ENCODE measurements at places on chromosomes 6 and 20. TPM values are rescaled to one million over a fixed set of nuclear protein-coding genes. Genes with fewer than 3 reads are reported as not detected.

The SRMS gene
- not detected for total RNA-seq

The DZANK1 gene
- 1.5 TPM for total RNA-seq

The TMX4 gene
- total RNA-seq, result 24.4 TPM

The AGER gene
- total RNA-seq, result 4.9 TPM

The ALDH5A1 gene
- 7.2 TPM for total RNA-seq

The PARD6B gene
- total RNA-seq, result 2.2 TPM

The MEI4 gene
- total RNA-seq, result not detected

The OR2H1 gene
- not detected for total RNA-seq

The C6orf132 gene
- total RNA-seq, result 0.75 TPM

The PRICKLE4 gene
- 3.6 TPM for total RNA-seq

The AGPAT1 gene
- 77.2 TPM for total RNA-seq

The DEFB124 gene
- total RNA-seq, result not detected

DNA sequence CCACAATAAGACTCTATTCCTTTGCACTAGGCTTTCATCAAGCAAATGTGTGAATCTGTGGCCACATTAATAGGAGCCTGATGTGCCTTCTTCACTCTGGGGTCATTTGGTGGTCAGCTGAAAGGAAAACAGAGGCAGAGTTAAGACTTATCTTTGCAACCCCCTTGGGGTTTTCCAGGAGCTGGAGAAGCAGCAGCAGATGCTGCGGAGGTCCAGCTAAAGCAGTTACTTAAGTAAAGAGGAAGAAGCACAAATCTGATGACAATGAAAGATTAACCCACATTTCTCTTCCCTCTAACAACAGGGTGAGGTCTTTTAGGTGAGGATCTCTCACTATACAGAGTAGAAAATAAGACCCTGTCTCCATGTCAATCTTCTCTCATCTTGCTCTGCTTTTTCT, 45.4 kb upstream of the QKI start:
- DNase-seq, result no peak

DNA sequence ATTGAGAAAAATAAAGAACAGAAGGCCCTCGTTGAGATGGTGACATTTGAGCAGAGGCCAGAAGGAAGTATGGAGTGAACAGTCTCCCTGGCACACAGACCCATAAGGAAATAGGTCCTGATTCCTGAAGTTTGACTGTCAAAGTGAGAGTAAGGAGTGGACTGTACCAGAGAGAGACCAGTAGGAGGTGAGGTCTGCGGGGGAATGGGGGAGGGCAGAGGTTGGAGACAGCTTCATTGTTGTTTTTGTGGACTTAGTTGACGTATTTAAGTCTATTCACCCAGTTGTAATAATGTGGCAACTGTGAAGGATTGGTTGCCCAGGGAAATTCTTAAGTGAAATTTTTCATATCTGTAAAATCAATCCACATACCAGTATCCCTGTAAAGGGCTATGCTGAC, 110.7 kb downstream of the TFAP2B start:
- DNase-seq, result no peak

DNA sequence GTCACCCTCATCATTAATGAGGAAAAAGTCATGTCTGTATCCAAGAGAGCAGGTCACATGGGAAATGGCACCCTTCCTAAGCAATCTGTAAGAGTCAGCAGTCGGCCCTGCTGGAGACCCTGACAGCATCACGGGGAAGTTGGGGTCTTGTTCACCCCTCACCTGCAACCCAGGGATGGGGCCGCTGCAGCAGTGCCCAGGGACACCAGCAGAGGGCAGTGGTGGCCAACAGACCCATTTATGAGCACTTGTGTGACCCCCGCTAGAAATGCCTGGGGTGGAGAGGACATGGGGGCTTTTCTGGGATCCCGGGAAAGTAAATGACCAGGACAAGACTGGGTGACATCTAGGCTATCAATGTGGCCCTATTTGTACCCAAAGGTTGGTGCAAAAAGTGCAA, 35.9 kb downstream of the ANKRD60 start:
- no peak for DNase-seq

DNA sequence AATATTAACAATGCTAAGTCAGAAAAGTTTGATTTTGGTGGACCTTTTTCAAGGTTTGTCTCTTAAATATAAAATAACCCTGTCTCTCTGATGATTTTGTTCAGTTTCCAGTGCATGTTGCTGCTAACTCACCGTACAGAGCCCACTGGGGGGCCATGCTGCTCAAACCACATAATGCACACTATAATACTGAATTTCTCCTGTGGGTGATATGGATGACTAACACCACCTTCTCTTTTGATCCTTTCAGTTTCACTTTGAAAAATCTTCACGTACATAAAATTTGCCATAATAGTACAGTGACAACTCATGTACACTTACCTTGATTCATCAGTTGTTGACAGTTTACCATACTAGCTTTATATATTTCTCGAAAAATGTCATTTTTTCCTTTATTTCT, 506.6 kb upstream of the MAN1A1 start:
- no peak for DNase-seq

DNA sequence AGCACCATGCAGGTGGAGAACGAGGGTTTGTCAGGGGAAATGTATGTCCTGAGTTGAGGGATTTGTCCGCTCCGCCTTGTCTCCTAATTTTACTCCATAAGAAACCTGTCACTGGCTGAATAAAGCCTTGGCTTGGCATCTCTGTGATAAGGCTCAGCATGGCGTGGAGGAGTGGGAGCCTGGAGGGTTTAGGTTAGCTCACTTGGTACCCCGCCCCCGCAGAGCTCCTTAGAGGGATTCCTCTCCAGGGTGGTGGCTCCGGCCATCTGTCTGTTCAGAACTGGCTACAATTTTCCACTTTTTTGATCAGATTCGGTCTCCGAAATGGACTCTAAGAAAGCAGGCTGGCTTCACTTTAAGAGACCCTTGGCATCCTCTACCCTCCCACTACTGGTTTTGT, 192.2 kb upstream of the SYNDIG1 start:
- no peak for DNase-seq

GRCh38 chr6:5305968-5306626, 44.8 kb downstream of the FARS2 start:
- DNase-seq, result no peak

DNA sequence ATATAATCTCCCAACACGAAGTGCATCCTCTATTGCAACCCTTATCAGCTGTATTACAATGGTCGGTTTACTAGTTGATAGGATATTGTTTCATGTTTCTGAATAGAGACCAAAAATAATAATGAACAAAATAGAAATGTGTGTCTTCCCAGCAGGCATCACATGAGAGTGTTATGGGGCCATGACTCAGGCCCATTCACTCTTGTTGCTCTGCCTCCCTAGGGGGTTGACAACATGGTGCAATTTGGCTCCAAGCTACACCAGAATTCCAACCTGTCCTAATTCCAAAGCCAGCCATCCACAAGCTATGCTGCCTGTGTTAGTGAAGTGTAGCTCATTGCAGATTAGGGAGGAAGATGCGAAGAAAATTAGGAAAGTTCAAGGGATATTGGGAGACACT, 13.1 kb upstream of the SAYSD1 start:
- no peak for DNase-seq

DNA sequence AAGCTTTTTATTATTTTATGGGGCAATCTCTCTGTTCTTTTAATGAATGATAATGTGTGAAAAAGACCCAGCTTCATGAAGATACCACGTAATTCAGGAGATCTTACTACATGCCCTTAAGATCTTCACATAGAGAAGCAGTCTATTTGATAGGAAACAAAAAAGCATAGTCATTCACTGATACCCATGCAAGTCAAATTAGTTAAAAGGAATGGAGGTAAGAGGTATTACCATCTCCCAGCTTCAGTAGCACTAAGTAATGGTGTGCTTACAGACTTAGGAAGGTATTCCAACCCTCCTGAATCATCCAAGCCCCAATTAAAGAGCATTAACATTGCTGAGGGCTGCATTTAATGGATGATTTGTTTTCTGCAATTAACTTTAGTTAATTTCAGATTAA, 364.7 kb downstream of the SYNE1 start:
- no peak for DNase-seq

DNA sequence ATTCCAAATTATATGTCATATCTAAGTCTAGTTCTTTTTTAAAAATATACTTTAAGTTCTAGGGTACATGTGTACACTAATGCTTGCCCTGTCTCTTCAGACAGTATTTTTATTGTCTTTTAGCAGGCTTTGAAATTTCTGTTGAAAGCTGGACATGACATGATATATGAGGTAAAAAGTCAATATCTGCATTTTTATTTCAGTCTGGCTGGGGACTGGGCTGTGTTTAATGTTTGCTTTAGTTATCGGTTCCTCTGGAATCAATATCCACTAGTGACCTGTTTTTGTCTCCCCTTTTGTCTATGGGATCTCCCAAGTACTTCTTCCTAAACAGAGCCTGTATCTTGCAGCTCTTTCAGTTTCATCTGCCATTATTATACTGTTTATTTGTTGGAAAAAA, 786.2 kb upstream of the GJE1 start:
- no peak for DNase-seq

DNA sequence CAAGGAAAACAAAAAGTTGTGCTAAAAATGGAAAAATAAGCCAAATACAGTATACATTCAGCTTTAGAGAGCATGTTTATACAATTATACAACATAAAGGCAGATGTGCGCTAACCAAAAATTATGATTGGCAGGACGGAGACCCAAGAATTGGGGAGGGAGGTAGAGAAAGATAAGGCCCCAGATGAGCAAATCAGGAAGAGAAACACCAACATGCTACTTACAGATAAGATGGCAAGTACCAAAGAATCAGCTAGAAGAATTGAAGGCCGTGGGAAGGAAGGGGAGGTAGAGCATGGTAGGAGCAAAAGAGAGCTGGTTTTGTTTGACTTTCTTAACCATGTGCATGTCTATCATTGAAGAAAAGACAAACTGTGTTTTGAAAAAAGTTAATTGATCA, 45.4 kb downstream of the PRND start:
- DNase-seq, result no peak

GRCh38 chr6:603265-603664, 53.6 kb downstream of the HUS1B start:
- no peak for DNase-seq

DNA sequence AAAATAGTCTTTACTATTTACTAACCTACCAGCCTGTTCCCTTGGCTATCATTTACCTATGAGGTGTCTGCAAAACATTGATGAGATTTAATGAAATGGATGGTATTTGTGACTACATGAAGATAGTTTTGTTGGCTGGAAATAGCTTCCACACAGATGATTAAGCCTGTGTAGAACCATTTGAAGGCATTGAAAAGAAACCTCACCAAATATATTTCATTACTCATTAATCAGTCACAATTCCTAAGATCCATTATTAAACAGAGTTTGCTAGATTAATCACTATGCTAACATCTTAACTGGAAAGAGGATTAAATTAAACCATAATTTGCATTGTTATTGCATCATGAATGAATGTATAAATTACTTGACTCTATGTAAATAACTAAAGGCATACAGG, 560.3 kb downstream of the BMP2 start:
- DNase-seq, result no peak

DNA sequence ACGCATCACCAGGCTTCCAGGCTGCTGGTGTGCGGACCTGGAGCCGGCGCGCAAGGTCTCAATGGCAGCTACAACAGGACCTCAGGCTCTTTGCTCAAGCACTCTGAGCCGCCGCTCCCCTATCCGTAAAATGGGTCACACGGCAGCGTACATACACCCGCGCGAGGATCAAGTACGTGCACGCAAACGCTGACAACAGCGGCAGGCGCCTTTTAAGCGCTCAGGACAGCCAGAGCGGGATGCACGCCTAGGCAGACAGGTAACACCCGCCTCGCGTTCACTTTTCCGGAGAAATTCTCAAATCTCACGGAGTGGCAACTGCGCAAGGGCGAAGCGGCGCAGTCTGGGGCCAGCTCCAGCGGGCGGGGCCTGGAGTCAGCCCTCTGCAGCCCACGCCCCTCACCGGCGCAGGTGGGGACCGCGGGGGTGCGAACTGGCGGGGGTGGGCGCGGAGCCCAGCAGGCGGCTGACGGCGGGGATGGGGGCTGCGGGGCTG, 535 bp downstream of the EXOC2 start:
- DNase-seq, result no peak

DNA sequence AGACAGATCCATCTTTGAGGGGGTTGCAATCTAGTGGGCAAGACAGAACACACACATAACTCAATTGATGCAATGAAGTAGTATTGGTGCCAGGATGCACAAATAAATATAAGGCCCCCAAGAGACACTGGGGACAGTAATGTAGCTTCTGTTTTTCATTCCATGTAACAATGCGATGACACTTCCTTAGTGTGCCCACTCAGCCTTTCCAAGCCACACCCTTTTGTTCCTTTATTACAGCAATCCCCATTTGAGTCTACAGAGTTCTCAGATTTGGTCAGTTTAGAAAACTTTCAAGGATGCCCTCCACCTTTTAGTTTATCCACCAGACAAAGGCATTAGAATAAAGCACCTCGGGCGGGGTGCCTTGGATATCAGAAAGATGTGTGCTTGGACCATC, 15.5 kb downstream of the TGM3 start:
- DNase-seq, result no peak

DNA sequence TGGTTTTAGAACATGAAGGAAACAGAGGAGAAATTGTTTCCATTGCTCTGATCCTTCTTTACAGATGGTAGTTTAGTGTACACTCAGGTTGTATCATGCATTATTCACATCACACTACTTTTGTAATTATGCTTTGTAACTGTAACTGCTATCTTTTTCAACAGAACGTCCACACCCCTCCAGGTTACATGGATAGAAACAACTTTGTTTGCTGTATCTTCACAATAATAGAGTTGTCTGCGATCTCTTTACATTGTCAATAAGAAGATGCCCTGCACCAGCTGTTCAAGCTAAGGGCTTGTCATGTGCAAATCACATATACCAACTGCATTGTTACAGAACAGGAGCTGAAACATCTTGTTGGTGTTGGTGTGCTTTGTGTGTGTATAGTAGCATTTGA, 67.9 kb upstream of the MAP7 start:
- no peak for DNase-seq
